ENCODE measurements at places on chromosomes 5 and 9. TPM values are rescaled to one million over a fixed set of nuclear protein-coding genes. Genes with fewer than 3 reads are reported as not detected.

DNA sequence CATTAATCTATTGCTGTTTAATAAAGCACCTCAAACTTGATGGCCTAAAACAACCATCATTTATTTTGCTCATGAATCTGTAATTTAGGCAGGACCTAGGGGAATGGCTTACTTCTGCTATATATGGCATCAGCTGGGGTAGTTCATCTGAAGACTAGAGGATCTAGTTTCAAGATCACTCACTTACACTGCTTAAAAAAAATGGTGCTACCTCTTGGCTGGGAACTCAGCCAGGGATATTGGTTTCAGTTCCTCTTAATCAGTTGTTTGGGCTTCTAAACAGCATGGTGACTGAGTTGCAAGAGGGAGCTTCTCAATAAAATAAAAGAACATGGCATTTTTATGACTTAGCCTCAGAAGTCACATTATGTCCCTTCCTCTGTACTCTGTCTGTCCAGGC is 142.0 kb downstream of the FAM114A2 start:
- 0 out of 2 replicates have a peak, but pooled peaks cover 5% of the 10 kb centered on the region for H3K27me3 ChIP-seq
- H3K27ac ChIP-seq: no peak overlapping the region
- no peaks in the 10 kb centered on the region for H3K36me3 ChIP-seq

DNA sequence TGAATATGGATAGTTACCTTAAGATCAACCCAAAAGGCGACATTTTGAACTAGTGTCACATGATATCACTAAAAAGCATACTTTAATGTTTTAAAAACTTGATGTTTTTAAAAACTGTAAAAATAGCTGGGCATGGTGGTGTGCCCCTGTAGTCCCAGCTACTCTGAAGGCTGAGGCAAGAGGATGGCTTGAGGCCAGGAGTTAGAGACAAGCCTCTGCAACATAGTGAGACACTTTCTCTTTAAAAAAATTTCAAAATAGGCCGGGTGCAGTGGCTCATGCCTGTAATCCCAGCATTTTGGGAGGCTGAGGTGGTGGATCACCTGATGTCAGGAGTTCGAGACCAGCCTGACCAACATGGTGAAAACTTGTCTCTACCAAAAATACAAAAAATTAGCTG is 129.5 kb downstream of the NPR3 start:
- no peaks in the 10 kb centered on the region for H3K36me3 ChIP-seq
- no peak for DNase-seq
- no peak overlapping the region for H3K27ac ChIP-seq
- no peaks in the 10 kb centered on the region for H3K27me3 ChIP-seq
- H3K4me3 ChIP-seq: no peak overlapping the region

DNA sequence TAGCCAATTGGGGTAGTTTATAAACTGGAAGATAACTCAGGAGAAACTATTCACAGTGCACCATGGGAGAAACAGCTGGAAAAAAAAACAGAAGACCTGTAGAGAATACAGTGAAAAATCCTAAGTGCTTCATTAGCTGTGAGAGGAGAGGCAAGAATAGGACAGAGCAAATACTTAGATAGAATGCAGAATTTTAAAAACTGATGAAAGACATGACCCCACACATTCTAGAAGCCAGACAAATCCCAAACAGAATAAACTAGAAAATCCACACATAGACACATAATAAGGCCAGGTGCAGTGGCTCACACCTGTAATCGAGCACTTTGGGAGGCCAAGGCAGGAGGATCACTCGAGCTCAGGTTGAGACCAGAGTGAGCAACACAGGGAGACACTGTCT is 7.5 kb upstream of the FAM151B start:
- no peaks in the 10 kb centered on the region for H3K36me3 ChIP-seq
- 0 out of 2 replicates have a peak, but pooled peaks cover 5% of the 10 kb centered on the region for H3K27me3 ChIP-seq
- no peak overlapping the region for H3K4me3 ChIP-seq
- no peak for DNase-seq

The CDKN2B gene
- not detected for total RNA-seq

The ZDHHC11 gene
- total RNA-seq: 2.3 TPM

- H3K27me3 ChIP-seq: no peaks in the 10 kb centered on the region
- no peaks in the 10 kb centered on the region for H3K4me1 ChIP-seq
- H3K36me3 ChIP-seq: no peaks in the 10 kb centered on the region
- no peak overlapping the region for H3K27ac ChIP-seq
These were observed 440.6 kb upstream of the IZUMO3 start for GRCh38 chr9:24986331-24986730.

DNA sequence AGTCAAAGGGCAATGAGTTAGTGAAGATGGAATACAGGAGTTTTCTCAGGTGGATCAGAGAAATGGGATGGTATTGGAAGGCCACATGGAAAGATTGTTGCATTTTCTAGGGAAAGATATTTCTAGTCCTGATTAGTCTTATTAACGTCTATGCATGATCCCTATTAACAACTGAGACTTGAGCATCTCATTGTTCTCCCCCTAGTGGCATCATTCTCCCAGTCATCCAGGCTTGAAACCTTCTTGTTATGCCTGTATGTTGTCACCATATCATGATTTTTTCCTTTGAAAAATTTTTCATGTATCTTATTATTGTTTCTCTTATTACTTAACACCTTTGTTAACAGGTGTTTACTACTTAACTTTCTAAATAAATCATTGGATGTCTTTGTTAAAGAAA is 34.4 kb downstream of the KIF2A start:
- H3K27me3 ChIP-seq: no peaks in the 10 kb centered on the region
- no peaks in the 10 kb centered on the region for H3K4me1 ChIP-seq
- H3K36me3 ChIP-seq: peaks cover 6% of the 10 kb centered on the region
- no peak for DNase-seq
- no peak overlapping the region for H3K4me3 ChIP-seq

- no peak overlapping the region for H3K4me3 ChIP-seq
- no peak for DNase-seq
- no peak overlapping the region for H3K27ac ChIP-seq
- H3K4me1 ChIP-seq: no peaks in the 10 kb centered on the region
- no peaks in the 10 kb centered on the region for H3K27me3 ChIP-seq
- H3K36me3 ChIP-seq: no peaks in the 10 kb centered on the region
These were observed 42.9 kb downstream of the LURAP1L start for GRCh38 chr9:12817702-12818101.

DNA sequence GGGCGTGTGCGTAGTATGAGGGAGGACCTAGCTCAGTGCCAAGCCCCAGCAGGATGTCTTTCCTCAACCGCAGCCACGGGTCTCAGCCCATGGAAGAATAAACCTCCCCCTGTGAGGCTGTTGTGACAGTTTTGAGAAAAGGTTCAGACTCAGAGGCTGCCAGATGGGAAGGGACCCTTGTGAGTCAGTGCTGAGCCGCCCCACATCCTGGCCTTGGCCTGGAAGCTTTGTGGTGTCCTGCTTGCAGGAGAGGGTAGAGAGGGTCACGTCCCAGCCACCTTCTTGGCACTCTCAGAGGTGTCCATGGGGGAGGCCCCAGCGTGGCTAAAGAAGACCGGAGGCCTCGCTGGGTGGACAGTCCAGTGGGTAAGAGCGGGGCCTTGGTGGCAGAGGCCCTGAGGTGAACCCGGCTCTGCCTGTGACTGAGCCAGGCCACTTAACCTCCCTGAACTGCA is 2.8 kb downstream of the GRHPR start:
- no peak for DNase-seq
- H3K4me1 ChIP-seq: peaks cover 15% of the 10 kb centered on the region
- H3K36me3 ChIP-seq: peaks cover 68% of the 10 kb centered on the region
- H3K27ac ChIP-seq: no peak overlapping the region
- no peaks in the 10 kb centered on the region for H3K27me3 ChIP-seq
- no peak overlapping the region for H3K4me3 ChIP-seq

Data from K562 (cell line).